ENCODE measurements at places on chromosomes 5 and 9. TPM values are rescaled to one million over a fixed set of nuclear protein-coding genes. Genes with fewer than 3 reads are reported as not detected.

DNA sequence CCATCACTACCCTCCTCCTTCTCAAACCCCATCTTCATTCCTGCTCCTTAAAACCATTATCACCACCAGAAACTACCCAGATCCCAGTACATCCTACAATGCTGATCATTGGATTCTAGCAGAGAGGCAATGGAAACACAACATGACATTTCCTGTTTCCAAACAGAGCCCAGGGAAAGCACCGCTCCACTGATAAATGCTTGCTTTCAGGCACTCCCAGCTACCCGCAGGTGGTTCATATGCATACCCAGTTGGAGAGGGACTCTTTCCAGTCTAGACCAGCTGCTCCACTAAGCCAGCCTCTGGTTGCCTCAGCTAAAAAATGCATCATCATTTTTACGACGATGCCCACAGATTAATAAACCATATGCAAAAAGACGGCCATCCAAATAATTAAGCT is 39.2 kb upstream of the ACO1 start:
- no peaks in the 10 kb centered on the region for H3K36me3 ChIP-seq
- peaks cover 9% of the 10 kb centered on the region for H3K4me1 ChIP-seq
- H3K4me3 ChIP-seq = no peak overlapping the region
- no peaks in the 10 kb centered on the region for H3K27me3 ChIP-seq
- H3K27ac ChIP-seq = no peak overlapping the region

GRCh38 chr9:130379649-130379970 is 65.2 kb upstream of the ASS1 start:
- no peaks in the 10 kb centered on the region for H3K36me3 ChIP-seq
- DNase-seq = no peak
- no peaks in the 10 kb centered on the region for H3K4me1 ChIP-seq

GRCh38 chr9:6439051-6439703 is 26.2 kb downstream of the UHRF2 start:
- no peak overlapping the region for H3K27ac ChIP-seq
- H3K4me1 ChIP-seq = peaks cover 51% of the 10 kb centered on the region
- no peak for DNase-seq
- H3K4me3 ChIP-seq = no peak overlapping the region

GRCh38 chr5:157731272-157732129 is at the start of gene THG1L:
Gene THG1L, plus strand, starts transcription at chr5:157731420. Its CDS starts 21 bp downstream, at chr5:157731441.
- H3K36me3 ChIP-seq = peaks cover 7% of the 10 kb centered on the region
- no peaks in the 10 kb centered on the region for H3K27me3 ChIP-seq
- peak; percentile 98 for DNase-seq
- peak within 1 kb of the TSS; percentile 99 for H3K27ac ChIP-seq

DNA sequence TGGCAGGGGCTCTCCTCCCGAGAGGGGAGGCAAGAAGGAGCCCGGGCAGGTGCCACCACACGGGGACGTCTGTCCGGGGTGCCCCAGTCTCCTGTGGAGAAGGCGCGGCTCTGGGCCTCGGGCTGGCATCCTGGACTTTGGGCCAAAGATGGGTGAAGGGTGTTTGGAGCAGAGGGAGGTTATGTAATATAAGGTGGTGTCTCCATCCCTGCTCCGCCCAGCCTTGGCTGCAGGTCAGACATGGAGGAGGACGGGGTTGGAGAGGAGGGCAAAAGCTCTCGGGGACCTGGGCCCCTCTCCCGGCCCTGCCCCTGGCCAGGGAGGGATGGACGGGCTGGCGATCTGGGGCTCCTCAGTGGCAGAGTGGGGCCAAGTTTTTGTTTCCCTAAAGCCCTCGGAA is 1.2 kb upstream of the SOHLH1 start:
- no peak overlapping the region for H3K27ac ChIP-seq
- H3K36me3 ChIP-seq = no peaks in the 10 kb centered on the region
- peaks cover 23% of the 10 kb centered on the region for H3K27me3 ChIP-seq
- DNase-seq = no peak
- H3K4me1 ChIP-seq = no peaks in the 10 kb centered on the region
- no peak overlapping the region for H3K4me3 ChIP-seq

- no peak overlapping the region for H3K27ac ChIP-seq
- H3K4me1 ChIP-seq = peaks cover 10% of the 10 kb centered on the region
- H3K27me3 ChIP-seq = peaks cover 58% of the 10 kb centered on the region
- DNase-seq = no peak
These were observed 217.2 kb downstream of the AGTPBP1 start for GRCh38 chr9:85524531-85524930.

DNA sequence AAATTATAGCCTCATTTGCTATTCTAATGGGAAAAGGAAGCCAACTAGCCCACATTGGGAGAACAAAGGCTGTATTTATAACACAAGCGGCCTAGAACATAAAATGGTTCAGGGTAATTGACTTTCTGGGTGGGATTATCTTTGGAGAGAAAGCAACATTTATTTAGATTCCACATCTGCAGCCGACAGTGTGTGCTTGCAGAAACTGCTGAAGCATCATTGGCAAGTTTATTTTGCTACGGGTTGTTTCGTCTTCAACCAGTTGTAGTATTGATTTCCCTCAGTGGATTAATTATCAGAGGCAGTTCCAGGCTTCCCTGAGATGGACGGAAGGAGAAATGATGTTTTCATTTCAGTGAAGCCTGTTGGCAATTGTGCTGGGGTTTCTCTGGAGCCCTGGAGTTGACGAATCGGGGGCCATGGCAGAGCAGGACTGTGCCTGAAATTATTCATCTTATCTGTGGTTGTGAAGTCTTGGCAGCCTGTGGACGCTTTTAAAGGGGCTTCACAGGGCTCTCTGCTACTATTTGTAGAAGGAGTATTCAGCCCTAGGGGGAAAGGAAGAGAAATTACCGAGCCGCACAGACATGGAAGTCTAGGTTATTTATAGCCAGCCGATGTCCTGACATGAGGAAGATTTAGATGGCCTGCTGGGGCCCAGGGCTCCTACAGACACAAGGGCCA is 290.6 kb upstream of the IRX4 start:
- no peaks in the 10 kb centered on the region for H3K36me3 ChIP-seq
- no peak for DNase-seq
- no peak overlapping the region for H3K4me3 ChIP-seq

GRCh38 chr5:74143721-74144330 is 496.7 kb downstream of the ENC1 start:
- H3K36me3 ChIP-seq = no peaks in the 10 kb centered on the region
- no peak overlapping the region for H3K27ac ChIP-seq
- H3K27me3 ChIP-seq = peaks cover 11% of the 10 kb centered on the region
- H3K4me1 ChIP-seq = no peaks in the 10 kb centered on the region

GRCh38 chr5:86463339-86463738 is 154.4 kb upstream of the COX7C start:
- H3K27me3 ChIP-seq = no peaks in the 10 kb centered on the region
- H3K4me3 ChIP-seq = no peak overlapping the region
- H3K36me3 ChIP-seq = no peaks in the 10 kb centered on the region
- no peaks in the 10 kb centered on the region for H3K4me1 ChIP-seq
- no peak for DNase-seq
- no peak overlapping the region for H3K27ac ChIP-seq

DNA sequence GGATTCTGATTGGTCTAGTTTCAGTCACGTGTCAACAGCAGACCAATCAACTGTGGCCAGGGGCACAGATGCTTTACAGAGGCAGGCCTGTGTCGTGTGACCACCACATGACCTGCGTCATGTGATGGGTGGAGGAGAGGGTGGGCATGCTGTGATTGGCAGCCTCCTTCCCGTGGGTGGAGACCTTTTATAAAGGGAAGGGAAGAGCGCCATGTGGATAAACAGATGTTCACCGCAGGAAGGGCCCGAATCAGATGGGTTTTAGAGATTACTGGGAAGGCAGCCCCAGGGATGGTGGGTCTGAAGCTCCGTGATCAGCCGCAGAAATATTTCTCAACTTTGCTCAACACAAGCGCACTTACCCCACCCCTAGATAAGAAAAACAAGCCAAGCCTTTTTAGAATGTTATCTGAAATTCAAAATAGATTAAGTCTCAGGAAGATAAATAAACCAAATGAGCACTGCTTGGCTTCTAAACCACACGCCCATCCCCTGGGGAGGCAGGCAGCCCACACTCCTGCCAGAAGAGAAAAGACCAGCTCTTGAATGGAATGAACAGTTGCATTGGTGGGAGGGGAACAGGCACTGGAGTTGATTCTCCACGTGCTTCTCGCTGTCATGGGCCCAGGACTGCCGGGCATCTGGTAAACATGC is 43.6 kb downstream of the ROPN1L start:
- peak; percentile 16 for DNase-seq
- H3K4me3 ChIP-seq = no peak overlapping the region
- H3K27me3 ChIP-seq = peaks cover 5% of the 10 kb centered on the region
- no peaks in the 10 kb centered on the region for H3K36me3 ChIP-seq

GRCh38 chr9:99582814-99583213 is 238.9 kb upstream of the NR4A3 start:
- H3K4me1 ChIP-seq = no peaks in the 10 kb centered on the region
- no peak overlapping the region for H3K27ac ChIP-seq
- H3K27me3 ChIP-seq = no peaks in the 10 kb centered on the region
- no peaks in the 10 kb centered on the region for H3K36me3 ChIP-seq
- no peak for DNase-seq
- no peak overlapping the region for H3K4me3 ChIP-seq

- no peak overlapping the region for H3K27ac ChIP-seq
- peaks cover 4% of the 10 kb centered on the region for H3K27me3 ChIP-seq
- no peak overlapping the region for H3K4me3 ChIP-seq
- no peaks in the 10 kb centered on the region for H3K4me1 ChIP-seq
These were observed 8.1 kb downstream of the FCN2 start for GRCh38 chr9:134888603-134889190.

DNA sequence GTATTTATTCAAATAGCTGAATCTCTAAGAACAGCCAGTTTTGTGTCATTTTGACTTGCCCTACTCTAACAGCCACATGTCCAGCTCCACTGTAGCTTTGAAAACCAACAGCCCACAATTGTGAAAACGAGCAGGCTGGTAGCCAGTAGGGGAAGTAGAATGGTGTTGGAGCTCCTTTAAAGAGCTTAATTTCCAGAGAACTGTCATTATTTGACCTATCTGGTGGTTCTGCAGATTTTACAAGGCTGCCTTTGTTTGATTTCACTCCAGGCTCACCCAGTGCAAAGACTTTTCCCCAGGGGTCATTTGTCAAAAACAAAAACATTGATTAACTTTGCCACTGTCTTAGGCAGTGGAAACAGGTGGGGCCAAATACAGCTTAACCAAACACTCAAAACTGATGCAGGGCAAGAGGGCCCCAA is 3.2 kb upstream of the PJA2 start:
- no peak overlapping the region for H3K27ac ChIP-seq
- peaks cover 14% of the 10 kb centered on the region for H3K4me1 ChIP-seq
- no peak overlapping the region for H3K4me3 ChIP-seq

DNA sequence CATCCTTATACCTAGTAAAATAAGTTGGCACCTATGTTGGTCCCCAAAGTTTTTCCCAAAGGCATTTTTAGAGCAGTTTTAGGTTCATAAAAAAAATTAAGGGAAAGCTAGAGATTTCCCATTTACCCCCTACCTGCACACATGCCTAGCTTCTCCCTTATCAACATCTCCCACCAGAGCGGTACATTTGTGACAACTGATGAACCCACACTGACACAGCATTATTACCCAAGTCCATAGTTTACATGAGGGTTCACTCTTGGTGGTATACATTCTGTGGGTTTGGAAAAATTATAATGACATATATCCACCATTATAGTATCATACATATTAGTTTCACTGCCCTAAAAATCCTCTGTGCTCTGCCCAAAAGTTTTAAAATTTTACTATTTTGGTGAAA is 12.0 kb downstream of the RAD1 start:
- H3K27me3 ChIP-seq = no peaks in the 10 kb centered on the region
- no peak for DNase-seq
- no peak overlapping the region for H3K27ac ChIP-seq
- no peaks in the 10 kb centered on the region for H3K4me1 ChIP-seq

GRCh38 chr9:98896632-98897031 is 47.1 kb upstream of the COL15A1 start:
- no peak for DNase-seq
- no peak overlapping the region for H3K4me3 ChIP-seq
- peaks cover 3% of the 10 kb centered on the region for H3K36me3 ChIP-seq
- H3K4me1 ChIP-seq = peaks cover 9% of the 10 kb centered on the region
- peaks cover 9% of the 10 kb centered on the region for H3K27me3 ChIP-seq

DNA sequence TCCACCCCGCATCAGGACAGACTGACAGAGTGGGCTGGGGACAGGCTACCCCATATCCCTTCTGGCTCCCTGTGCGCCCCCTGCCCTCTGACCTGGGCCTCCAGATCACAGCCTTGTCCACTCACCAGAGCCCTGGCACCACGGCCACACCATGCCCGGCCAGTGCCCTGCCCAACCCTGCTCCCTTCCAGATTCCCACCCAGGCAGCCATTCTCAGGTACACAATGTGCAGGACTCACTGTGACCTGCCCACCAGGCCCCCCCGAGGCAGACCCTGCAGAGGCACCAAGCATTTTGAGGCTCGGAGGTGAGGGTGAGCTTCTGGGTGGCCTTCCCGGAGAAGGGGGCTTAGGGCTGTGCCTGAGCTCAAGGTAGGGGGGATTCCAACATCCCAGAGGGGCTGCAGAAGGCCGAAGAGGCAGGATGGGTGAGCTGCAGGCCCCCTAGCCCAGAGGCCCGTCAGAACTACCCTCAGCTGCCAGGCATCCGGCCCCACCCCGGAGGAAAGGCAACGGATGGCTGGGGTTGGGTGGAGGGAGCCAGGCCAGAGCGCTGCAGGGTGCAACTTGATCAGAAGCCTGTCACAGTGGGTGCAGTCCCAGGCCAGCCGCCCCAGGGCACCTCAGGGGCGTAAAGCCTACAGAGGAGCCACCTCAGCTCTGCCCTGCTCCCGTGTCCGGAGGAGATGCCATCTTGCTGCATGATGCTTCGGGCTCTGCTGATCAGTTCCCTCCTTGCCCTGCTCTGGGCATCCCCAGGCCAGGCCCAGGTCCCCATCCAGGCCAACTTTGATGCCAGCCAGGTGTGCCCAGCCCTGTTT is at the start of gene LCNL1:
LCNL1 (plus strand) TSS at position 762 of the 820 bp plus-strand sequence. CDS start 594 bp downstream, outside the sequence.
- H3K36me3 ChIP-seq = no peaks in the 10 kb centered on the region
- H3K27ac ChIP-seq = no peak within 1 kb of the TSS
- H3K27me3 ChIP-seq = peaks cover 24% of the 10 kb centered on the region
- no peak within 1 kb of the TSS for H3K4me3 ChIP-seq

GRCh38 chr5:99543841-99544240 is 615.0 kb upstream of the CHD1 start:
- H3K27me3 ChIP-seq = no peaks in the 10 kb centered on the region
- H3K27ac ChIP-seq = no peak overlapping the region
- no peak overlapping the region for H3K4me3 ChIP-seq
- H3K4me1 ChIP-seq = no peaks in the 10 kb centered on the region

DNA sequence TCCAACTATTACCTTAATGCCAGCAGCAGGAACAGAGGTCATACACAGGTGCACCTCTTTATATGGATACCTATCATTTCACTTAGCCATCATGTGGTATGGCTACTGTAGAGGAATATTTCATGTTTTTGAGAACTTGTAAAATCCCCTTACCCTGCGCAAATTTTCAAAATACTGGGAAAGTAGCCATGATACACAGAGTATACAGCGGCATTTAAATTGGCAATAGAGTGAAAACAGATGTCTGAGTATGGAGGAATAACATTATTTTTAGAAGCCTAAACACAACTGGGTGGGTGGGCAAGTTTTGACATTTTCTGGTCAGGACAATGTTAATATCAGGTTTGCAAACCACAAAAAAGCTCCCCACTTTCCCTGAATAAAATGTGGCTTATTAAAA is 109.5 kb downstream of the SMIM23 start:
- H3K27me3 ChIP-seq = no peaks in the 10 kb centered on the region
- peaks cover 47% of the 10 kb centered on the region for H3K36me3 ChIP-seq
- DNase-seq = no peak
- H3K27ac ChIP-seq = no peak overlapping the region

Gene PTGES
- total RNA-seq = 0.20 TPM

Gene ERAP2
- 47.1 TPM for total RNA-seq

Gene IL4
- total RNA-seq = not detected

Gene GFI1B
- not detected for total RNA-seq

Gene ANXA1
- total RNA-seq = 34.3 TPM

Gene GBGT1
- total RNA-seq = 2.9 TPM

Gene IFNA21
- not detected for total RNA-seq

Gene OTULINL
- total RNA-seq = 27.3 TPM

Data from activated naive CD8-positive, alpha-beta T cell treated with anti-CD3 and anti-CD28 coated beads for 36 hours (primary cell).